A172 (cell line): ENCODE measurements at places on chromosomes 4 and X.

DNA sequence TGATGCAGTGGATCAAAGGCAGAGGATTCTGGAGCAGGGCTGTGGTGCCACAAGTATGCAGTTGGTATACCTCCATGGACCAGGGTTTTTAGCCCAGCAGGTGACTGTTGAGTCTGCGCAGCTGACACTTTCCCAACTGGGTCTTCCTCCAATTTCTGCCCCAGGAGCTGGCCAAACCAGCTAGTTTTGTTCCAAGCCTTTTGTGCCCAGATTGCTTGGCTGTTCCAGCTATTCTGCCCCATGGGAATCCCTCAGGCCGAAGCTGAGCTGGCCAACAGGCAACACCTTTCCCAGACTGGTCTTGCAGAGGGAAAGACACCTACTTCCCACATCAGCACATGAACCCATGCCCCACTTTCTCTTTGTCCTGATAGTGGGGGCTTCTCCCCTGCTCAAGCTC lies 22.8 kb upstream of the ANKRD17 start:
- no peak for DNase-seq

DNA sequence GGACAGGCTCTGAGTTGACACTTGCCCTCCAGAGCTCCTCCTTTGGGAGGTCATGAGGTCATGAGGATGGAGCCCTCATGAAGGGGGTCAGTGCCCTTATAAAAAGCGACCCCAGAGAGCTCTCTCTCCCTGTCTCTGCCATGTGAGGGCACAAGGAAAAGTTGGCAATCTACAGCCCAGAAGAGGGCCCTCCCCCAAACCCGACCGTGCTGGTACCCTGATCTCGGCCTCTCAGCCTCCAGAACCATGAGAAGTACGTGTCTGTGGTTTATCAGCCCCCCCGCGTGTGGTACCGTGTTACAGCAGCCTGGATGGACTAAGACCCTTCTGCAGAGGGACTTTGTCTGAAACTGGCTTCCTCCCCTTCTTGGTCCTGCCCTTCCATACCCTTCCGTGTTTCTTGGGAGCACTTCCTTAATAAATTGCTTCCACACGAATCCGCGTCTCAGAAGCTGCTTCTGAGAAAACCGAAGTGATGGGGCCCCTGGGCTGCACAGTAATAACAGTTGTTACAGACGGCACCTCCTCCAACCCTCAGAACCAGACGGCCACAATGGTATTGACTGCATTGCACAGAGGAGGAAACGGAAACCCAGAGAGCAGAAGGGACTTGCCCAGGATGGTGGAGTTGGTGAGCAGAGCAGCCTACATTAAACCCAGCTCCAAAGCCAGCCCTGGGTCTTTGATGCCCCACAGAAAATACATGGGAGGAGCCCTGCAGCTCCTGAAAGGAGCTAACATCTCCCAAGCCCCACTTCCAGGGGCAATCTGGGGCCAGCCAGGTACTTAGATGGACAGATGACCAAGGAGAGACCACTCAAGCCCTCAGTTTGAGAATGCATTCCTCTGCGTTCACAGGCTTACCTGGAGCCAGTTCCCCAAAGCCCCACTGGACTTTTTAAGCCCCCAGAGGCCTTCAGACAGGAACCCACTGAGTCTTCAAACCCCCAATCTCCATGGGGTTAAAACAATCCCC lies 242.7 kb downstream of the BCOR start:
- no peak for DNase-seq

DNA sequence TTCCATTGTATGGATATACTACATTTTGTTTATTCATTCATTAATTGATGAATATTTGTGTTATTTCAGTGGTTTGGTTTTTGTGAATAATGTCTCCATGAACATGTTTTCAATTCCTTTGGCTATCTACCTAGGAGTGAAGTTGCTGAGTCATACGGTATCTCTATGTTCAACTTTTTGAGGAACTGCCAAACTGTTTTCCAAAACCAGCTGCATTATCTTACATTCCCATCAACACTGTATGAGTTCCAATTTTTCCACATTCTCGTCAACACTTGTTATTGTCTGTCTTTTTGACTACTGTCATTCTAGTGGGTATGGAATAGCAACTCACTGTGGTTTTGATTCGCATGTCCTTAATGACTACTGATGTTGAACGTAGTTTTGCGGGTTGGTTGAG lies 388.6 kb upstream of the MAGEB2 start:
- DNase-seq: peak; percentile 8

DNA sequence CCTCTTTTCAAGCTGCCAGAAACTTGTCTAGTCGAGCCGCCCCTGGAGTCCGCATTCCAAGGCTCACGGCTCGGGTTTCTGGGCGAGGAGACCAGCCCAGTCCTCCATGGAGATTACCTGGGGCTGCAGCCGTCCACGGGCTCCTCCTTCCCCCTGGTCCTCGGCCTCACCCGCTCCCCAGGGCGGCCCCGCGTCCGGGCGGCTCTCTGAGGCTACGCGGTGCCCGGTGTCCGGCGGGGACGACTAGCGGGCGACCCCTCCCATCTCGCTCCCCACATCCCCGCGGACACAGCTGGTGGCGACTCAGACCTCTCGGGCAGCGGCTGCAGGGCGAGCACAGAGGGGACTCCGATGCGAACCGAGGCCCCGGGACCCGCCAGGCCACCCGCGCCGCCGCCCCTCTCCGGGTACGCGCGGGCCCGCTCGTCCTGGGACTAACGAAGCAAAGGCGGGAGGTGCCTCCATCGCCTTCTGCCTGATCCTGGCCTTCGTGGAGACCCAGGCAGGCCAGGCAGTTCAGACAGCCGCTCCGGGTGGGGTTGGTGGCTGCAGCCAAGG lies 159.4 kb downstream of the TRAM1L1 start:
- no peak for DNase-seq

GRCh38 chrX:67780694-67781109 lies 236.9 kb downstream of the AR start:
- peak; percentile 83 for DNase-seq

- no peak for DNase-seq
Measured at GRCh38 chr4:2954358-2955185, 8.6 kb downstream of the NOP14 start.

GRCh38 chr4:64539234-64539849 lies 130.1 kb upstream of the TECRL start:
- peak; percentile 49 for DNase-seq

- DNase-seq: peak; percentile 0
Measured at GRCh38 chrX:135974279-135974856, 580 bp upstream of the MMGT1 start.

- DNase-seq: no peak
Measured at GRCh38 chr4:113502906-113503305, 258.6 kb downstream of the CAMK2D start.

- peak; percentile 3 for DNase-seq
Measured at GRCh38 chr4:172573899-172574298, 594.7 kb upstream of the GALNT7 start.

DNA sequence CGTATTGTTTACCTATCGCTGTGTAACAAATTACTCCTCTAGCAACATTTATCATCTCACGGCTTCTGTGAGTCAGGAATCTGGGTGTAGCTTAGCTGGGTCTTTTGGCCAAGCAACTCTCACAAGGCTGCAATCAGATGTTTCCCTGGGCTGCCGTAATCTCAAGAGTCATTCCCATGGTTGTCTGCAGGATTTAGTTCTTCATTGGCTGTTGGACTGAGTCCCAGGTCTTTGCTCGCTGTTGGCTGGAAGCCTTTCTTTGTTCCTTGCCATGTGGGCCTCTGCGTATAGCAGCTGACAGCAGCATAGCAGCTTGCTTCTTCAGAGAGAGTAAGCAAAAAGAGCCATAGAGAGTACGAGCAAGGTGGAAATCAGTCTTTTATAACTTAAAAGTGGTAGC lies 16.8 kb downstream of the POLR2B start:
- peak; percentile 73 for DNase-seq

GRCh38 chr4:88583631-88584470 lies 8.4 kb upstream of the HERC3 start:
- no peak for DNase-seq

DNA sequence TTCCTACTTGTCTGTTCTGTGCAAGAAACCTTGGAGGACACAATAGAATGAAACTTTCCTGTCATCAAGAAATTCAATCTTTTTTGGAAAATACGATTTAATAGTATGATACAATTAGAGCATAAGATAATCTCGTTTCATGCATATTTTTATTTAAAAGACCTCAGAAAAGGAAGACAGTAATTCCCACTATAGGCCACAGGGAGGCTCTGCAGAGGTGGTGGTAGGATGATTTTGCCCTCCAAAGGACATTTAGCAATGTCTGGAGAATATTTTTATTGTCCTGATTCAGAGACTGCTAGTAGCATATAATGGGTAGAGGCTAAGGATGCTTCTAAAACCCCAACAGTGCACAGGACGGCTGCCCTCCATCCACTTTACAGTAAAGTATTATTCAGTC lies 68.7 kb downstream of the PAK3 start:
- DNase-seq: no peak
